ENCODE measurements at places on chromosomes 2 and 18.

GRCh38 chr2:7394195-7394594 is 477.0 kb downstream of the RNF144A start:
- DNase-seq: no peak

- no peak for DNase-seq
These were observed 55.5 kb upstream of the NPAS2 start for GRCh38 chr2:100764430-100764829.

DNA sequence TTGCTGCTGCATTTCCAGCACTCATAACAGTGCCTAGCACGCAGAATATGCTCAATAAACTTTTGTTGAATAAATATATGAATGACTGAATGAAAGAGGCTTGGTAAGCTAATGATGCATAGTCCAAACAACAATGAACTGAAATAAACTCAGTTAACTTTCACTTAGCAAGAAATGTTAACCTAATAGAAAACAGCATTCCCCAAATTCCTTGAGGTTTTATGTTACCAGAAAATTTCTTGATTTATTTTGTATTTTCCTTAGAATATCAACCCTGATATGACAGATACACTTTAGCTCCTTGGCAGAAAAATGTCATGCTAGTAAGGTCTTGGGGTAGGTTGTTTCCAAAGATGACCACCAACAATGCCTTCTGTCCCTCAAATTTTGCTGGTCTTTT is 217.4 kb downstream of the KCNE4 start:
- no peak for DNase-seq

DNA sequence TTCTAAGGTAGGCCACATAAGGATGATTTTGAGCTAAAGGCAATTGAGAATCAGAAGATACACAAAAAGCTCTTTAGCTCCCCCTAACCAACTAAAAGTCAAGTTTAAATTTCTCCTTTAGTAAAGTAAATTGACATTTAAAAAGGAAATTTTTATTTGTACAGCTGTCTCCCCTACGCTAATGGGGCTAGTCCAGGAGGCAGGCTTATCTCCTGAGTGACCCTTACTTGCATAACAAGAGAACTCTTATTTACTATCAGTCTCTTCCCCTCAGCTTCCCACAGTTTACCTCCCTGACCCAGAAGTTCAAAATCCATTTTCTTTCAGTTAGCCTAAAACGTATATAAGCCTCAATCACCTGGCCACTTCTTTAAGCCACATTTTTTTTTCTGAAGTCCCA is 1002.8 kb upstream of the NRXN1 start:
- DNase-seq: no peak

DNA sequence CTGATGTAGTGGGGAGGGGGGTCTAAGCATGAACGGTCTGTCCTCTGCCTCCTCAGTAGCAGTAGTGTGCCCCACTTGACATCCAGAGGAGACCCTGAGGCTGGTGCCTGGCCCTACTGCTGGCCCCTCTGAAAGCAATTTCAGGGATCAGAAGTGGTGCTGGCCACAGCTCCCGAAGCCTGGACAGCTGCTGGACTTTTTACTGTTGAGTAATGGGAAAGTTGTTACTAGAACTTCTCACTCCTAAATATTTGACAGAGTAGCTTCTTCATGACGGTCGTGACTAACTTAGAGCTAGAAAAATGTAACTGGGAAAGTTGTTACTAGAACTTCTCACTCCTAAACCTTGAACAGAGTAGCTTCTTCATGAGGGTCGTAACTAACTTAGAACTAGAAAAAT is 23.3 kb downstream of the CTDP1 start:
- no peak for DNase-seq

DNA sequence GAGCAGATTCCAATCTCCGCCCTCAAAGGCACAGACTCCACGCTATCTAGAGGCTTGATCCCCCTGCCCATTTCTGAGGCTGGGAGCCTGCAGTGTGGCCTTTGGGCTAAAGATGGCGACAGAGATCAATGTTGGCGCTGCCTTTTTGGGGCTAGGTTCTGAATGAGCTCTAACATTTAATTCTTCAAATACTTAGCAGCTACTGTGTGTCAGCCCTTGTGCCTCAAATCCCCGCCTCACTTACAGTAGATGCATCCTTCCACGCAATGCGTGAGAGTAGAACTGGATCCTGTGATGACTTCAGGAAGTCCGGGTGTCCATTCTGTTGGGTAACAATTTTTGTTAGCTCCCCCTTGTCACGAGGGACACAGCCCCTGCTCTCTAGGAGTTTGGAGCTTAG is 12.4 kb downstream of the IL1F10 start:
- DNase-seq: no peak

DNA sequence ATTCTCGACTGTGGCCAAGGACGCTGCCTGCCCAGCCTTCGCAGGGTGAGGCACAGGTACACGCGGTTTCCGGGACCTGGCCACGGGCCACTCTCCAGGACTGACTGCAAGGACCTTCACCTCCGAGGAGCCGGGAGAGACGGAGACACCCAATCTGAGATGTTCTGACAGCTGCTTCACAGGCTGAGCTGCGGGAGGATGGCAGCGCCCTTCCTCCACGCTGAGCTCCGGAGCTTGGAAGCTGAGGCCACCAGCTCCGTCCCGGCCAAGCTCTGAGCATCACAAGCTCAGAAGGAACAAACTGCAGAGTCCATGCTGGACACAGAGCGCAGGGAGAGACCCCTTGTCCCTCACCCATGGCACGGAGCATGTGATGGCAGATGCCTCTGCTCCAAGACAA is 71.1 kb upstream of the CTDP1 start:
- no peak for DNase-seq

GRCh38 chr2:208099682-208100470 is 24.4 kb downstream of the CRYGD start:
- peak; percentile 21 for DNase-seq

- no peak for DNase-seq
These were observed 204.3 kb downstream of the SEPTIN10 start for GRCh38 chr2:109409321-109410038.

Data from GF-D8 (cell line).